ENCODE measurements at places on chromosomes 12 and 14. TPM values are rescaled to one million over a fixed set of nuclear protein-coding genes. Genes with fewer than 3 reads are reported as not detected.

STAB2 gene
- total RNA-seq: not detected

C12orf57 gene
- total RNA-seq: 412 TPM

ART4 gene
- not detected for total RNA-seq

REC8 gene
- 82.5 TPM for total RNA-seq

GRCh38 chr14:25431211-25432076 lies 381.5 kb upstream of the STXBP6 start:
- no peak overlapping the region for H3K4me3 ChIP-seq
- H3K27me3 ChIP-seq: no peaks in the 10 kb centered on the region
- no peak for DNase-seq
- no peaks in the 10 kb centered on the region for H3K4me1 ChIP-seq
- no peak overlapping the region for H3K27ac ChIP-seq

GRCh38 chr12:114361545-114361944 lies 44.4 kb downstream of the TBX5 start:
- H3K4me3 ChIP-seq: no peak overlapping the region
- no peaks in the 10 kb centered on the region for H3K36me3 ChIP-seq
- H3K27ac ChIP-seq: no peak overlapping the region
- H3K27me3 ChIP-seq: no peaks in the 10 kb centered on the region
- H3K4me1 ChIP-seq: no peaks in the 10 kb centered on the region

GRCh38 chr14:92846162-92846897 lies 52.2 kb downstream of the GOLGA5 start:
- no peaks in the 10 kb centered on the region for H3K27me3 ChIP-seq
- DNase-seq: no peak
- peaks cover under 1% of the 10 kb centered on the region for H3K36me3 ChIP-seq
- no peak overlapping the region for H3K4me3 ChIP-seq
- no peak overlapping the region for H3K27ac ChIP-seq

- DNase-seq: no peak
- no peaks in the 10 kb centered on the region for H3K36me3 ChIP-seq
- H3K4me1 ChIP-seq: peaks cover 5% of the 10 kb centered on the region
- no peak overlapping the region for H3K27ac ChIP-seq
- H3K4me3 ChIP-seq: no peak overlapping the region
- H3K27me3 ChIP-seq: no peaks in the 10 kb centered on the region
Measured at GRCh38 chr12:28088566-28089272, 101.5 kb upstream of the CCDC91 start.

GRCh38 chr12:30795410-30796312 lies 40.9 kb upstream of the CAPRIN2 start:
- H3K4me1 ChIP-seq: no peaks in the 10 kb centered on the region
- H3K36me3 ChIP-seq: no peaks in the 10 kb centered on the region
- H3K27ac ChIP-seq: no peak overlapping the region

DNA sequence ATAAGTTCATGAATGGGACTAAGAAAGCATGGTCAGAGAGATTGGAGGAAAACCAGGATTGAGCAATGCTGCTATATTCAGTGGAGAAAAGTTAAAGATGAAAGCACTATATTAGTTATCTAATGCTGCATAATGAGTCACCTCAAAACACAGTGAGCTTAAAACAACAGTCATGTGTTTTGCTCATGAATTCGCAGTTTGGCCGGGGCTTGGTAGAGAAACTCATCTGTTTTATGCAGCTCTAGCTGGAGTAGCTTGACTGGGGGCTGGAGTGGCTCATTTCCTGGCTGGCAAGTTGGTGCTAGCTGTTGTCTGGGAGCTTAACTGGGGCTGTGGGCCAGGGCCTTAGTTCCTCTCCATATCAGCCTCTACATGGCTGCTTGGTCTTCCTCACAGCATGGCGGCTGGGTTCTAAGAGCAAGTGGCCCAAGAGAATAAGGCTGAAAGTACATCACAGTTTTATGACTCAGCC lies 90.1 kb downstream of the ADCK1 start:
- H3K4me3 ChIP-seq: no peak overlapping the region
- peaks cover 5% of the 10 kb centered on the region for H3K36me3 ChIP-seq
- H3K27ac ChIP-seq: no peak overlapping the region
- H3K4me1 ChIP-seq: no peaks in the 10 kb centered on the region
- H3K27me3 ChIP-seq: no peaks in the 10 kb centered on the region

Measured in T-cell (primary cell).